ENCODE measurements at places on chromosomes 6 and 20.
A peak's percentile ranks its signal among the peaks of the same experiment; 100 is the strongest.

GRCh38 chr20:23683281-23683680, 5.6 kb downstream of the CST4 start:
- no peak for DNase-seq

GRCh38 chr20:53216856-53217576, 244.9 kb downstream of the TSHZ2 start:
- peak; percentile 89 for DNase-seq

GRCh38 chr20:753897-754635, 14.2 kb downstream of the SLC52A3 start:
- DNase-seq, result no peak

DNA sequence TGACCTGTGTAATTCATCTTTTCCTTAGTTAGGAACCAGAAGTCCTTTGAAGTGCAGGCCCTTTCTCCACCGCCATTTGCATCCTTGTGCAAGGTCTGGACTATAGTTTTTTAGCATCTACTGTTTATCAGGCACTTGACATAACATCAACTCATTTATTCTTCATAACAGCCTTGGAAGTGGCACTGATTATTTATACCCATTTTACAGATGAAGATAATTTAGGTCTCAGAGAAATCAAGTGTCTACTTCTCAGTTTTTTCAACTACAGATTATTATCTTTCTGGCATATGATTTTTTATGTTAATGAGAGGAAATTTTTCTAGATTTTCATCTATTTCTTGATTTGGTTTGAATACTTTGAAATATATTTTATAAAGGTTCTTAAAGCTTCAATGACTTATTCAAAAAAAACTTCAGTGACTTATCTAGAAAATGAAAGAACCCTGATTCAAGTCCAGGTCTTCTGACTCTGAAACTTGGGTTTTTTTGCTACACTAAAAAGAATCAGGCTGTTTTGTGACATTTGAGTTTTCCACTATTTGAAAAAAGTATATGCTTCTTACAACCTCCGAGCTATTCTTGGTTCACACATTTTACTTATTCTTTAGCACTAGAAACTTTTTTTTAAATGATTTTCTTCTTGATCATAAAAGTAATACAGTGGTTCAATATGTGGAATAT, 3.1 kb upstream of the UBE2J1 start:
- no peak for DNase-seq

DNA sequence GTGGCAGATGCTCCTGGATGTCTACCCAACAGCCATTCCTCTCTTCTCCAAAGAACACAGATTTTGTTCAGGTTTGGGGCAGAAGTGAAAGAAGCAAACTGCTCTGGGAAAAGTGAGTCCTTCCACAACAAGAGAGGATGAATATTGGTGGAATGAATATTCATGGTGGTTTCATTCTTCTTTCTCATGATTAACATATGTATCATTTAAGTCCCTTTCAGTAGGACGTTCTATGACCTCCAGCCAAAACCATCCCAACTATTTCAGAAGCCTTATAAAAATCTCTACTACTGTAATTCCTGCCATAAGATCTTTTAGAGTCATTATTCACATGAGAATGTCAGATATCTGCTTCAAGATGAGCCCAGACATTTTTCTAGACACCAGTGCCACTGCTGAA, 44.4 kb downstream of the MDN1 start:
- DNase-seq, result no peak

GRCh38 chr20:48547664-48548063, 280.1 kb downstream of the PREX1 start:
- no peak for DNase-seq

DNA sequence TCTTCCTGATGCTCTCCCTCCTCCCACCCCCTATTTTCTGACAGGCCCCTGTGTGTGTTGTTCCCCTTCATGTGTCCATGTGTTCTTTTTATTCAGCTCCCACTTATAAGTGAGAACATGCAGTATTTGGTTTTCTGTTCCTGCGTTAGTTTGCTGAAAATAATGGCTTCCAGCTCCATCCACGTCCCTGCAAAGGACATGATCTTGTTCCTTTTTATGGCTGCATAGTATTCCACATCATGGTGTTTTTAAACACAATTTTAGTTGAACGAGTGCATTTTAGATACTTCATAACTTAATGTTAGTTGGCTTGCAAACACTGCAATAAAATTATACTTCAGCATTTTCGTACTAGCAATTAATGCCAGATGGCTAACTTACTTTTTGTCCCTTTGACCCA, 28.5 kb downstream of the COL9A1 start:
- no peak for DNase-seq

DNA sequence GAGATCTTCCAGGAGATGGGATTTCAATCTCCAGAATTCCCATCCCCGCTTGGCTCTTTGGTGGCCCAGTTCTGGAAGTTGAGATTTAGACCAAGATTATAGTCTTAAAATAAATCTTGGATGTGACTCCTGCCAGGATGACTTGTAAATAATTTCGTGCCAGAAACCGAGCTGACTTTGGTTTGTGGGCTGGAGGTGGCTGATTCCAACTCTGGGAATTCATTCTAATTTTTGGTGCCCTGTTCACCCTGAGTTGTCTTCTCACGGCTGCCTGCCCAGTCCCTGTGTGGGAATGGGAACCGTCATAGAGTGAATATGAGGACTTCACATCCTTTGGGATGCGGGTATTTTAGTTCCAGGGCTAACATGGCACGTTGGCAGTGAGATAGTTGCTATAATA, 64.8 kb downstream of the JARID2 start:
- no peak for DNase-seq

DNA sequence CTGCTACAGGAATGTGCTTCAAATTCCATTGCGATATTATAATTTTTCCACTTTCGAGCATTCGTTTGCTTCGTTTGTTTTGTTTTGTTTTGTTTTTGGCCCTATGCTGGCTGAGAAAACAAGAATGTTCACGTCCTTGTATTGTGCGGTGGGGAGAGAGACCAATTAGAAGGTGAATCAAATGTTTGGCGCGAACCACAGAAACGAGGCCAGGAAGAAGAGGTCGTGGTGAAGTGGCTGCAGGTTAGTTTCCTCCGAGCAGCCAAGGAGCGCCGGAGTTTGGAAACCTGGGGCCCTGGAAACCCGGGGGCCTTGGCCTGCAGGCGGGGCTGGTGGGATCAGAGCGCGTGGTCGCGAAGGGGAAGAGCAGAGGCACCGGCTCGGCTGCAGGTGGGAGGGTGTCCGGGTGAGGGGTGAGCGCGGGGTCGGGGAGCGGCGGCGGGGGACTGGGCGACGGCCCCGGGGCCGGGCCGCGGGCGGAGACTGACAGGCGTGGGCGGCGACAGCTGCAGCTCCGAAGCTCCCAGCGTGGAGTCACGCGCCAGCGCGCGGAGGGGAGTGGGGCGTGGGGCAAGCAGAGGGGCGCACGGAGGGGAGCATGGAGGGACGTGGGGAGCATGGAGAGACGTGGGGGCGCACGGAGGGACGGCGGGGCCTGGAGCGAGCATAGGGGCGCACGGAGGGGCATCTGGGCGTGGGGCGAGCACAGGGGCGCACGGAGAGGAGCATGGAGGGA, 141.5 kb upstream of the PDE10A start:
- DNase-seq, result no peak

DNA sequence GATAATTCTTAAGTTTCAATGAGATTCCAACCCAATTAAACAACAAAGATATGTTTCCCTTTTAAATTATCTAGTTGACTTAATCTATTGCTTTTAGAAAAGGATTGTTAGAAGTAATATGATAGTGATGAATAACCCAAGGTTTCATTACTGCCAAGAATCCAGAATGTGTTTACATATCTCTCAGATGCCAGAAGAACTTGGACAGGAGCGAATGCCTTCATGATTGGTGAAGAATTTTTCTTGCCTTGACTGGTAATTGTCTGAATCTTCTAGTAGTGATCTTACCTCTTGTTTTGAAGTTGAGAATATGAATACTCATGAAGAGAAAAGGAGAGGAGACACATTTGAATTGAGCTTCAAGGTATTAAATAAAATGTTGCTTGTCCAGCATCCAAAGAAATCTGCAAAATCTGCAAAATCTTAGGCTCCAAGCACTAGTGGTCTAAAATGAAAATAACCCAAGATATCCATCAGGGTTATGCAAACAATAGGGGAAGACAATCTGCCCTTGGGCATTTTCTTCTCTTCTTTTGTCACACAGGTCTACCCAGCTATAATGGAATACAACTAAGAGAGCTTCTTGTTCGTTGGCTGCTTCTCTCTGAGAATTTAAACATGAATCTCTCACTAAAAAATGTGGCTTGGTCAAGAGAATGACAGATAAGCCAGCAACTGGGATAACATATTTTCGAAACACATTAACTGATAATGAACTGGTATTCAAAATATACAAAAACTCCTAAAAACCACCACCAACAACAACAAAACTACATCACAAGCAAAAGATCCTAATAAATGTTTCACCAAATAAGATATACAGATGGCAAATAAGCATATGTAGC, 928.9 kb downstream of the EYS start:
- no peak for DNase-seq

GRCh38 chr6:53984163-53984562, 127.1 kb upstream of the MLIP start:
- no peak for DNase-seq

DNA sequence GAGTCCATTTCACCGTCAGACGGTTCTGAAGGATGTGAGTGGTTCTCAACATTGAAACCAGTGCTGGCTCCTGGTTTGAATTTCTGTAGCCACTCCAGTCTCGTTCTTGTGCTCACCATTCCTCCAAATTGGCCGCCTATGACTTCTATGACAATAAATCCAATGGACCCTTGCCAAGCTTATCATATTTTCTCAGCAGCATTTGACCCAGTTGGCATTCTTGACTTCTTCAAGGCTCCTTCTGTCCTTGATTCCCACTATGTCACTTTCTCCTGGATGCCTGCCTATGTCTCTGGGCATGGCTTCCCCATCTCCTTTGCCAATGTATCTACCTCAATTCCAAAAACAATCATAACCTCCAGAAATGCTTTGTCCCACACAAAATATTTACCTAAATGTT, 756.0 kb upstream of the NRSN1 start:
- no peak for DNase-seq

DNA sequence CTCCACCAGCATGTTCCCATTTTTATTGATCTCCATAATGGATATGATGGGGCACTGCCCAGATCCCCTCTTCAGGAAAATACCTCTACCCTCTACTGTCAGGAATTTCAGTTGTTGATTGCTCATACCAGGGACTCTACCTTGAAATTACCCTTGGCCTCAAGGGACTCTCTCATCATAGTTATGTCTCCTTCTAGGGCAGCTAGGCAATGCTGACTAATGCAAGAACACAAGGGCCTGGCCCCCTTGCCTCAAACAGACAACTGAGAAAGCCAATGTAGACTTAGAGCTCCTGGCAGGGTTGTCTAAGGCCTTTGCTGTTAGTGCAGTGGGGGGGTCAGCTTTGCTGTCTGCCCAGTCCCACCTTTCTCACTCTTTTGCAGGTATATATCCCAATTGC, 493.1 kb downstream of the BTBD3 start:
- DNase-seq, result no peak

- DNase-seq, result peak; percentile 42
Observed at GRCh38 chr6:43454696-43455530, 435 bp downstream of the DLK2 start.

- DNase-seq, result no peak
Observed at GRCh38 chr6:73898599-73898998, 202.6 kb downstream of the CD109 start.

DNA sequence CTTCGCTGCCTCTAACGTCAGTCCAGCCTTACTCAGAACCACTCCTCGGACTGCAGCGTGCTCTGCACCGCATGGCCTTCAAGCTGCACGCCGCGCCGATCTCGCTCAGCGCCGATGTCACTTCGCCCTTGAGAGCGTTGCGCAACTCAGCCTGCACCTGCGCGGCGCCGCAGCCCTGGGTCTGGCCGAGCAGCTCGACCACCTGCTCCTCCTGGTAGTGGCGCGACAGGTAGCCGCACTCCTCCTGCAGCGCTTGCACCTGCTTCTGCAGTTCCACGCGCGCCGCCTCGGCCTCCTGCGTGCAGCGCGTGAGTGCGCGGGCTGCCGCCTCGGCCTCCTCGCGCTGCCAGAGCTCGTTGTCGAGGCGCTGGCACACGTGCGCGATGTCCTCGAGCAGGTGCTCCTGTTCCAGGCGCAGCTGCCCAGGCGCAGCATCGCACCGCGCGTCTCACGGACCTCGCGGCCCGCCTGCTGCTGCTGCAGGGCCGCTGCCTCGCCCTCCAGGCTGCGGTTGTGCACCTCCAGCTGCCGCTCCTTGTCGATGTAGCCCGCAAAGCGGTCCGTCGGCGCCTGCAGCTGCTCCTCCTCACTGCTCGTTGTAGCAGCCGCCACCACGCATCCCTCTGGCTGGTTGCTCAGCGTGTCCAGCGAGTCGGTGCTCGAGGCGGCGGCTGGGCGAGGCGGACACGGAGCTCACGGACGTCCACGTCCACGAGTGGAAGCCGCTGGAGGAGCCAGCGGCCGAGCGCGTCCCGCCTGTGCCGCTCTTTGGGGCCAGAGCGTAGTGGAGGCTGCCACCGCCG, 380.6 kb upstream of the CHD6 start:
- no peak for DNase-seq

DNA sequence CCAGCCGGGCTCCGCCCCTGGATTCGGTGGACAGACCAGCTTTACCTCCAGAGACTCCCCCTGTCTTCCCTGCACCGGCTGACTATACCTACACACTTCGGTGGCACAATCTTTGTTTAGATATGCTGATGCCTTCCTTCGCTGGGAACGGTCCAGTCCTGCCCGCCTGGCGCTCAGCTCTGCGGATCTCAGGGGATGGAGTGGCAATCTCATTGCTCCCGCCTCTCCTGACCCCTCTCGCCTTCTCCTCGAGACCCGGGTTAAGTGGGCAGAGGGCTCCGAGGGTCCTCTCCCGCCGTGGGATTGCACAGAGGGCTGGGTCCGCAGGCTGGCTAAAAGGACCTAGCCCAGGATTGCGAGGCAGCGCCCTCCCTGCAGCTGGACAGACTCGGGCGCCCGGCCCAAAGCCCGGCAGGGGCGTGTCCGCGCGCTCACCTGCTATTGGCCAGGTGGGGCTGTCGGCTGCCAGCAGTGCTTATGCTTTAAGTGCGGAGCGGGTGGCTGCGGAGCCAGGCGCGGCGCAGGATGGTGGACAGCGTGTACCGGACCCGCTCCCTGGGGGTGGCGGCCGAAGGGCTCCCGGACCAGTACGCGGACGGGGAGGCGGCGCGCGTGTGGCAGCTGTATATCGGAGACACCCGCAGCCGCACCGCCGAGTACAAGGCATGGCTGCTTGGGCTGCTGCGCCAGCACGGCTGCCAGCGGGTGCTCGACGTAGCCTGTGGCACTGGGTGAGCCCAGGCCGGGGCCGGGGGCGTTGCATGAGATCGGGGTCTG, at the start of gene GNMT:
Gene GNMT (plus strand): TSS at position 512 of the 777 bp plus-strand sequence. CDS start 14 bp downstream, at position 526.
- peak; percentile 40 for DNase-seq

- no peak for DNase-seq
Observed at GRCh38 chr6:169051371-169051770, 202.3 kb downstream of the THBS2 start.

All from activated naive CD4-positive, alpha-beta T cell treated with anti-CD3 and anti-CD28 coated beads, Interleukin-2, amount 50 U/mL, for 16 hours (primary cell).